ENCODE measurements at places on chromosomes 1 and 21.

- DNase-seq = no peak
Observed at GRCh38 chr1:37944816-37945215, 2.0 kb downstream of the INPP5B start.

GRCh38 chr1:26541816-26542711 lies 12.5 kb downstream of the RPS6KA1 start:
- DNase-seq = peak; percentile 42

GRCh38 chr1:226588484-226588883 lies 39.9 kb downstream of the STUM start:
- no peak for DNase-seq

- DNase-seq = no peak
Observed at GRCh38 chr1:30109853-30110252, 613.5 kb downstream of the MATN1 start.

GRCh38 chr21:28944296-28944695 lies 48.4 kb downstream of the LTN1 start:
- DNase-seq = no peak

- DNase-seq = no peak
Observed at GRCh38 chr1:211371406-211372105, 44.9 kb downstream of the TRAF5 start.

GRCh38 chr21:26800970-26801431 lies 44.2 kb downstream of the ADAMTS1 start:
- DNase-seq = no peak

GRCh38 chr1:215005078-215005477 lies 77.5 kb upstream of the KCNK2 start:
- DNase-seq = no peak

DNA sequence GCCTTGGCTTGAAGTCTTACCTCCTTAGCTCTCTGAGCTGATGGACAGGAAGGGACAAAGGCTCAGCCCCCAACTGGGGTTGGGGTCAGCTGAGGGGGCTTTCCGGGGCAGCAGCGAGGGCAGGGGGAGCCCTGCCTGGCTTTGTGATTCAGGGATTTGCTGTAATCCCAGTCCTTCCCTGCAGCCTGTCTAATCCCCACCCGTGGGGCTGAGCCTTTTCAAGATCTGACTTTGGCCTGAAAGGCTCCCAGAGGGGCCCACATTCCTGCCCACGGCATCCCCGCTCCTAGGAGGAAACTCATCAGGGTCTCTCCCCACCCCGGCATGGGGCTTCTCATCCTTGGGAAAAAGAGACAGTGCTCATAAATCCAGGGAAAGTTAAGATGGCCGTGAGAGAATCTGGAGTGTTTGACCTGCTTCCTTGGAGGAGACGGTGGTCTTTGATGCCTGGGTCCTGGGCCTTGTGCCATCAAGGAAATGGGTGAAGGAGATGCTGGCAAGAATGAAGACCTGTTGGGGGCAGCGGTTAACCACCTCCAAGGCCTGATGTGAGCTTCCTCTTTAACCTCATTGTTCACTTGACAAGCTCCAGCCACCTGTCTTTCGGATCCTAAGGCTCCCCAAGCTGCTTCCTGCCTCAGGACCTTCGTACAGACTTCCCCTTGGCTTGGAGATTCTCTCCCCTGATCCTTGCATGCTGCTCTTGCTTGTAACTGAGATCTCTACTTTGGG lies 83.1 kb upstream of the WNT4 start:
- DNase-seq = no peak

- DNase-seq = peak; percentile 99
Observed at GRCh38 chr1:26284597-26285347, 4.9 kb downstream of the SH3BGRL3 start.

DNA sequence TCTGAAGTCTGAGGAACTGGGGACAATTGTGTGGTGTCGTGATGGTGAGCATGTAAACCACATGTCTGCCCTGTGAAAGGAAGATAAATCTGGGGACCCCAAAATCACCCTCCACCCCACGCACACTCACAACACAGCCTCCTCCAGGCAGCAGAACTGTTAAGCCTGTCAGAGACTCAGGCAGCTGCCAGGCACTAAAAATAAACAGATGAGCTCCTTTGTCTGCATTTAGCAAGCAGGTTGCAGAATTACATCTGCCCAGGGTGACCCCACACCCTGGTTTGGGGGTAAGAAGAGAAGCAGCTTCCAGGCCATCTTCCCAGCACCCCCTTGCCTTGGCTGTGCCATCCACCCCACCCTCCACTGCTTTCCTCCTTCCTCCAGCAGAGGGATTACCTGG lies 119.1 kb upstream of the RUNX3 start:
- no peak for DNase-seq

GRCh38 chr21:41147096-41147978 lies 20.6 kb upstream of the BACE2 start:
- no peak for DNase-seq

GRCh38 chr1:167824163-167824794 lies 89.7 kb downstream of the ADCY10 start:
- no peak for DNase-seq

- DNase-seq = peak; percentile 60
Observed at GRCh38 chr1:153922076-153922971, 448 bp downstream of the GATAD2B start.

- no peak for DNase-seq
Observed at GRCh38 chr1:234836045-234836681, 226.2 kb upstream of the IRF2BP2 start.

GRCh38 chr1:183024317-183025009 lies 1.2 kb downstream of the LAMC1 start:
- DNase-seq = no peak

DNA sequence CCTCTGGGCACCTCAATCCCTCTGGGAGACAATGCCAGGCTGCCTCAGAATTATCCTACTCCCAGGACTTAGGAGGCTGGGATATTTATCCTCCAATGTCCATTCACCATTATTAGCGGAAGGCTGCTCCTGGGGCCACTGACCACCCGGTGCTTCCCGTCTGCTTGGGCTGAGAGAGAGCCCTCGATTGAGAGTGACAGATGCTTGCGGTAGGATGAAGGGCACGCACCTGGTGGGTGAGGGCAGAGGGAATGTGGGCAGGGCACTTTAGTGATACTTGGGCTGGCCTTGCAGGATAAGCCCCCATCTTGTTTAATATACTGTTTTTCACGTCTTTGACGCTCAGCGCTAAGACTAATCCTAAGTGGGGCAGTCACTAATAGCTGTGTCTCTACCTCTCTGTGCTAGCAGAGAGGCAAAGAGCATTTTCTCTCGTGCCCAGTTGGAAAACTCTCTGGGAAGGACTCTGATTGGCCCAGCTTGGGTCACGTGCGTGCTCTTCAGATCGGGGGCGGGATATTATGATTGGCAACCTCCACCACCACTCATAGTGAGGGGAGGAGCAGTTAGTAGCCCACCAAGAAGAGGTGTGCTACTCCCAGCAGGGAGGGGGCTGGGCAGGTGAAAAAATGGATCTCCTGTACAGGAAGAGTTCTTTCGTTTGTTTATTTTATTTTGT lies 10.6 kb upstream of the PARS2 start:
- no peak for DNase-seq

DNA sequence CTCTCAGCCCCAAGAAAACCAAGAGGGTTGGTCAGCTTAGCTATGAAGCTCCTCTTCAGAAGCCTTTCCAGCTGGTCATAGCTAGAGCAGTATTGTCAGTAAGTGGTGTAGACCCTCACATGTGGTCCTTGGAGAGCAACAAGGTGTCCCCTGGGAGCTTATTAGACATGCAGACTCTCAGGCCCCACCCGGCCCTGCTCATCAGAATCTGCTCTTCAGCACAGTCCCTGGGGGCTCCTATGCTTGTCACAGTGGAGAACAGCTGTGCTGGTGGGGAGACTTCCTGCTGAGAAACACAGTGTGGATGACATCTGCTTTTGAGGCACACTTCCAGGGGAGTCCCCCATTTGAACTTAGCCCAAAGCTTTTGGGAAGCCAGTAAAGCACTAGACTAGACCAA lies 21.9 kb upstream of the NEK2 start:
- DNase-seq = no peak

DNA sequence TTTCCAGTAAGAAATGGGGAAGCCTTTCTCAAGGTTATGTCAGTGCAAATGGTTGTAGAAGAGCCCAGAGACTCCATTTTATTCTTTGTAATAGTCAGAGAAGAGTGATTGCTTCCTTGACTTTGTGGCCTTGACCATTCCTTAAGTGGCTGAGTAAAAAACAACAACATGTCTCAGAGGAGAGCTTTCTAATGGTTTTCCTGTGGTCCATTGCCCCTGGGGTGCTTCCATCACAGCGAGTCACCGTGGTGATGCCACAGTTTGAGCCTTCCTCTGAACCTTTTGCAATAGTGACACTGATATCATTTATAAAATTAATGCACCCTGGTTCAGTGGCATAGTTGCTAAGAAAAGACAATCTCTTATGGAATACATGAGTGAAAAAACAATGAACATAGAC lies 38.6 kb downstream of the PAPPA2 start:
- DNase-seq = no peak

DNA sequence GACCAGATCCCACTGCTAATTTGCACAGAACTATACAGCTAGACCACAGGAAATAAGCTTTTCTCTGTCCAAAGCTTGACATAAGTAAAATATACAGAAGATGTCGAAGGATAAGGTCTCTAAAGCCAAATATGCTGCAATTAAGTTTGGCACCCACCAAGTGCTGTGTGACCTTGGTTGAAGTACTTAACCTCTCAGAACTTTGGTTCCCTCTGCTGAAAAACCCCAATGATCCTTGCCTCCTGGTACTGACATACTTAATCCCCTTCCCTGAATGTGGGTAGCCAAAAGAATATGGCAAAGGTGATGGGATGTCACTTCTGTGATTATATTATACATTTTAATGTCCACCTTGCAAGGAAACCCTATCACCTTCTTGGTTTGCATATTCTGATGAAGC lies 290.5 kb downstream of the VAV3 start:
- no peak for DNase-seq

DNA sequence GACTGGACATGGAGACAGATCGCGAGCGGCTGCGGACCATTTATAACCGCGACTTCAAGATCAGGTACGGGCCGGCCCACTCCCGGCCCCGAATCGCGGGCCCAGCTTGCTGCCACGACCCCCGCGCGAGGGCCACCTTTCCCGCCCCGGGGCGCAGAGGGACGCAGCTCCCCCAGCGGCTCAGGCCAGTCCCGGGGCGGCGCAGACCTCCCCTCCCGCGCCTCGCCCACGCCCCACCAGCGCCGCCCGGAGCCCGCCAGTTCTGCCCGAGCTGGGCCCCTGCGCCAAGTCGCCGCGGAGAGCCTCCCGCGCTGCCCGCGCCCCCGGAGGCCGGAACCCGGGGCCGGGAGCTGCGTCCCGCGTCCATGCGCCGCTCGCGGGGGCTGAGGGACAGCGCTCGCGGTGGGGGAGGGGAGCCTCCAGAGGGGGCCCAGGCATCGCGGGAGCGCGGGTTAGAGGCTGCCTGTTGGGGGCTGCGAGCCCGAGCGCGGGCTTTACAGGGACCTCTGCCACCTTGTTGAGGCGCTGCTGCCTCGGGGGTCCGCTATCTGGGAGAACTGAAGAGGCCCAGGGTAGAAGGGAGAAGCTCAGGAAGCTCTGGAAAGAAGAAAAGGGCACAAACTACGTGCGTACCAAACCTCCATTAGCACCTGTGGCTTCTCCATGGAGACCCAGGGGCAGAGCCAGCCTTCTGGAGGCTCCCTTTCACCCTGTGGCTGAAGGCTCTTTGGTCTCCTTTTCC lies 698 bp downstream of the MOV10 start:
- DNase-seq = peak; percentile 13

DNA sequence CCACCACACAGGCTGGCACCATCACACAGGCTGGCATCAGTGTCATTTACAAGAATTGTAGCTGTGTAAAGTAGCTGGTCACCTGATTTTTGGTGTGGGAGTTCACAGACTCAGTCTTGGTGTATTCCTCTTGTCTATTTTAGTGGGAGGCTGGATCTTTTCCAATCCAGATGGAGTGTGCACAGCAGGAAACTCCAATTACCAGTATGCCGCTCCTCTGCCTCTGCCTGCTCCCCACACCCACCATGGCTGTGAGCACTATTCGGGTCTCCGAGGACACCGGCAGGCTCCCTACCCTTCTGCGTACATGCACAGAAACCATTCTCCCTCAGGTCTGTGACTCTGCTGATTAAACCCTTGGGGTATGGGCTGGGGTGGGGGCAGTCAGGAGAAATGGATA lies 24.2 kb downstream of the TBX19 start:
- DNase-seq = no peak

- DNase-seq = no peak
Observed at GRCh38 chr1:241654641-241655040, 2.6 kb downstream of the WDR64 start.

GRCh38 chr1:209583408-209583807 lies at the start of gene CAMK1G:
CAMK1G (plus strand) TSS chr1:209583714; CDS start chr1:209594984, 11,270 bp downstream.
- no peak for DNase-seq

DNA sequence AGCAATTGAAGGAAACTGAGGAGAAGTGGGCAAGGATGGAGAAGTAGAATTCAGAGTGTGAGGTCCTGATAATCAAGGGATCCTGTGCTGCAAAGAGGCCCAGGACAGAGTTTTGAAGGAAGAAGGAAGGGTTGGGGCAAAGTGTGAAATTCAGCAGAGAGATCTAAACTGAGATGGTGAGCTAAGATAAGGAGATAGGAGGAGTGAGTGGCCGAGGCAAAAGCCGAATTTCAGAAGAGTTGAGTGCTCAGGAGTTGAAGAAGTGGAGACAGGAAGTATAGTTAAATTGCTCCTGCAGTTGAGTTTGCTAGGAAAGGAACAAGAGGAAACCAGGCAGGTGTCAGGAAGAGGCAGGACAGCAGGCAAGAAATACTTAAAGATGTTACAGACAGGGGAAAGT lies 16.4 kb upstream of the MAPKAPK2 start:
- DNase-seq = no peak

- DNase-seq = no peak
Observed at GRCh38 chr1:219427403-219427802, 185.5 kb downstream of the ZC3H11B start.

DNA sequence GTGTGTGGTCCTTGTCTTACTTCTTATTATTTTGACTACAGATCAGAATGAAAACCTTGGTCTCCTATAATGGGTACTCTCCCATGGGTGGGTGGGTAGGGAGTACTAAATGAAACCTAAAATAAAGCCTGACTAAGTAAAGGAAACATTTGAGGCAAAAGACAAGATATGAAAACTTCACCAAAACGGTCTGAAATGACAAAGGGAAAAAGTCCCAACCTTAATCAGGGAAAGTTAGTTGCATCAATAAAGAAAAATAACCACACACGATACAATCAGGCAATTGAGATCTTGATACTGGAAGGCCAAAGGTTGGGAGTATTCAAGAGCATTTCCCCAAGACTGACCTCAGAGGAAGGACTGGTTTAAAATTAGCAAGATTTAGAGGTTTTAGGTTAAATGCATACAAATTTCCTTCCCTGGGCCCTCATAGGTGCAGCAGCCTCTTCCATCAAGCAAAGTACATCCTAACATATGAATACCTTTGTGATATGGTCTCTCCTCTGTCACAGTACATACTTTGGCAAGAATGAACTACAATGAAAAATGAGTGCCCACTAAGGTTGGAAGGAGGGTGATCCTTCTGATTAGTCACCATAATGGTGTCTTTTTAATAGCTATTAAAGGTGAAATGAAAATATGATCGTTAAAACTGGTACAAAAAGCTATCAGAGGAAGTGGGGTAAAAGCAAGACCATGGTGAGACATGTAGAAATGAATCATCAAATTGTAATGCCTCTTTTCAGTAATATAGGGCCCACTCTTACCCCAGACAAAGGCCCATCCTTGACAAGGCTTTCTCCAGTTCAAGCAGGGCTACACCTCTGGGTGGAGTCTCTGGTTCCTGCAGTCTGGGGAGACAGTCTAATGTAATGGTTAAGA lies 15.3 kb upstream of the TNFSF4 start:
- no peak for DNase-seq
